ENCODE measurements at places on chromosomes 1 and 21.

GRCh38 chr21:44992608-44993031, 52.8 kb downstream of the SLX9 start:
- DNase-seq: no peak

GRCh38 chr21:21722731-21723130, 724.5 kb downstream of the NCAM2 start:
- no peak for DNase-seq

- no peak for DNase-seq
Observed at GRCh38 chr1:143698016-143698415, 273.8 kb downstream of the FAM72C start.

DNA sequence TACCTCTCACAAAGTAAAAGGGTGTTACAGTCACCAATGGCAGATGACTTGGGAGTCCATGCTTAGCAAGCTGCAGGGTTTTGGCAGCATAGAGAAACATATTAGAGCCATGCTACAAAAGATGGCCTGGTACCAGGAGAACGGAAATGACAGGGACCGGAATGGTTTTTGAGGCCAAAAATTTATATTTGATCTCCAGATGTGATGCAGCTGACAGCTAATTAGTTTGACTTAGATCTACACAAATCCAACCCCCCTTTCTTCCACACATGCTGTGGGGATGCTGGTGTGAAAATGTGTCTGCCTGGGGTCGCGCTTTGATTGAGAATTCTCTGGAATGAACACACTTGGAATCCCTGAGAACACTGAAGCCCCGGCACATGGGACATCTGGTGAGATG, 26.5 kb downstream of the SYF2 start:
- DNase-seq: no peak

GRCh38 chr21:44521928-44522752, 17.9 kb downstream of the KRTAP10-1 start:
- DNase-seq: no peak

DNA sequence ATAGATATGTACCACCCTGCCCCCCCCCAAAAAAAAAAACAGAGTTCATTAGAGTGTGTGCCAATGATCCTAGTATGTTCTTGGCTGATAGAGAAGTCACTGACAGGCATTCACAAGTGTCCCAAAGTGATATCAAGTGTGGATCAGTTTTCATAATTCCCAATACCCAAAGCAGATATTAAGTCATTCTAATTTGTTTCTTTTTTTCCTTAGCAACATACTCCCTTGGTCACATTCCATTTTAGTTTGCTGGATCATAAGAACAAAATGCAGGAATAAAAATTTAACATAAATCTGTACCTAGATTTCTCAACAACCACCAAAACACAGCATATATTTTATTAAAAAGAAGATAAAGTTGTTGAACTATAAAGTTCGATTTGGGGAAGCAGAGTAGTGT, 129.8 kb upstream of the PALMD start:
- DNase-seq: no peak

GRCh38 chr21:33840771-33841170, 74.8 kb downstream of the ATP5PO start:
- no peak for DNase-seq

DNA sequence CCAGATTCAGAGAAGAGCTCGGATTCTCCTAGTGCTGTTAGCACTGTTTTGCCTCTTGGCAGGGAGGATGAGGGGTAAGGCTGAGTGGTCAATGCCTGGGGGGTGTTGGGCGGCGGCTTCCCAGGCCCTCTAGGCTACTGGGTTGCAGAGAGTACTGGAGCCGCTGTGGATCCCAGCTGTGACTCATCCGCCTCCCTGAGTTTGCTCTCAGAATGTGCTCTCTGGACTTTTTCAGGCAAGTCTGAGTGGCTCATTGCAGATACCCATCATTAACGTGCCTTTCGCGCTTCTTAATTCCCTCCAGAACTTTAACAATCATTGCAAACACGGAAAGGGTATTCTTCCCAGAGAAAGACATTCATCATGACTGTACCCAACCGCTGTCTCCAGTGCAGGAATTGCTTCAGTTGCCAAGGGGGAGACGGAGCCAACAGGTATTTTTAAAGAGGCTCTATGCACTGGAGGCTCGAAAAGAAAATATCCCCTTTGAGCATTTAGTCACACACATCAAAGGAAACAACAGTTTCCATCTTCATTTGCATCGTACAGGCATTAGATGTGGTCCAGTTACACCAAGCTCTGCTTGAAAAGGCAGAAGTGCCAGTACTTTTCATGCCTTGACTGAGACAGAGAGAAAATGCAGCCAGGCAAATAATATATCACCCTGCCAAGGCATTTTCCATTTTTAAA, 14.4 kb upstream of the CAMTA1 start:
- no peak for DNase-seq

DNA sequence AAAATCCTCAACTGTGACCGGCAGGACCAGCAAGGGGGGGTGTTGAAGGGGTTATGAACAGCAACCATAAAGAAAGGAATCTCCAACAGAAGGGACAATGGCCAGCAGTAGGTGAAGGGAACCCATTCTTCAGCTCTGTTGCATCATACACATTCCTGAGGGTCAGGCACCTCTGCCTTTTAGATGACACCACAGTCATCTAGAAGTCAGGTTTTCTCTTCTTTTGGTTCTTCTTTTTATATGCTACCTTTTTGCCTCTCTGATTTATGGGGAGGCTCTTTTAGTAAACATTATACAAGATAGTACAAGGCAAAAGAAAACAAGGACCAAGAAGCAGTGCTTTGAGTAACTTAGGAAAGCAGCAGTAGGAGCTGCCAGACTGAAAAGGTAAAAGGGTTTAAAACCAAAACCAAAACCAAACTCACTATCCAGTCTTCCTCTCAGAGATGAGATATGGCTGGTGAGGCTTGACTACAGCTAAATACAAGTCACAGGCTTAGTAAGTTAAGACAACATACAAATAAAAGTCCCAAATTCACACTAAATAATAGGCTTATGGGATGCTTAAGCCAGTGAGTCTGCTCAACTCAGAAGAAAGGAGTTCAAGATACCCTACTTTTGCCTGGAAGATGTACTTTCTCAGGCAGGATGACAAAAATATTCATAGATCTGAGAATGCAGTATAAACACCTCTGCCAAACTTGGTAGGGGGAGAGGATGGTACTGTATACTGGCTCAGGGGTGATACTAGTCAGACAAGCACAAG, 4.1 kb downstream of the TEX38 start:
- no peak for DNase-seq

- no peak for DNase-seq
Observed at GRCh38 chr1:209607795-209608178, 24.3 kb downstream of the CAMK1G start.

DNA sequence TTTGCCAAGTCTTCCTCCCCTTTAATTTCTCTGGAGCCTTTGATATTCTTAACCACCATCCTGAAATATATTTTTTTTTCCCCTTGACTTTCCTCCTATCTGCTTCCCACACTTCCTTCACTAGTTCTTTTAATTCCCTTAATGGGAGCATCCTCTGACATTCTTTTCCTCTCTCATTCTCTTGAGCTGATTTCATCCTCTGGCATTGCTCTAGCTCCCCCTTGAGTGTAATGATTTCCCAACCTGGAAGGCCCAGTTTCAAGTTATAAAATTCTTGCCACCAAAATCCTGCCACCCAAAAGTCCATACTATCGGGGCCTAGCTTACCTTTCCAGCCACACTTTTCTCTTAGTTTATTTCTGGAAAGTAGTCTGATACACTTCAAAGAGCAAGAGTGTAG, 39.5 kb upstream of the UBE2U start:
- DNase-seq: no peak

GRCh38 chr1:89725011-89725370, 92.1 kb downstream of the LRRC8C start:
- no peak for DNase-seq

DNA sequence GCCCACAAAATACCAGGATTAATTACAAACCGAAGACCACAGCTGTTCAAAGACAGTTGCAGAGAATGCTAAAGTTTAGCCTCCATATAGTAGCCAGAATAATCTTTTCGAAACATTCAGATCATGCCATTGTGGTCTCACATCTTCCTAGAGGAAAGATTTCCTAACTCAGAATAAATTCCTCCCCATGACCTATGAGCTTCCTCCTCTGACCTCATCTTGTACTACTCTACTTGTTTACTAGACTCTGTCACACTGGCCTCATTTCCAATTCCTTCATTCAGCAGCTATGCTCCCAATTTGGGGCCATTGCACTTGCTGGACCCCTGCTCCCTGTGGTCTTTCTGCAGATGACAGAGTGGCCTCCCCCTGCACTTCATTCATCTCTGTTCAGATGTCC, 71.8 kb upstream of the LRRC53 start:
- no peak for DNase-seq

- DNase-seq: no peak
Observed at GRCh38 chr1:157115429-157115838, 15.8 kb upstream of the ETV3L start.

GRCh38 chr1:21919520-21919919, 17.6 kb downstream of the HSPG2 start:
- no peak for DNase-seq

DNA sequence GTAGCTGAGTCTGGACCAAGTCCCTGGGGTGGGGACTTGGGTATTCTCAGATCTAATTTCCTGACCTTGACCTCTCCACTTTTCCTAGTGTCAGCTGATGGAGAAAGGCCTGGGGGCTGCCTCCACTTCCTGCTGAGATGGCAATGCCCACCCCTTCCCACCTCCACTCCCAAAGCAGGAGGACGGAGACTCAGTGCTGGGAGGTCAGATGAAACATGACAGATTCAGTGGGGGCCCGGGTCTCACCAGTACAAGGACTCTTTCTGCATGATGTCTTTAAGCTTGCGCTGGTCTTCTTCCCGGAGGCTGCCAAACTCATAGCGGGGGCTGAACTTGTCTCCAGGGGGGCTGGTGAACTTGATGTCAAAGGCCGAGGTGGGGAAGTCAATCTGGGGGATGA, 35.6 kb upstream of the PPP1R15B start:
- DNase-seq: no peak

- no peak for DNase-seq
Observed at GRCh38 chr1:221031458-221032203, 152.4 kb downstream of the HLX start.

- DNase-seq: no peak
Observed at GRCh38 chr1:60759291-60759690, 323.1 kb upstream of the NFIA start.

- DNase-seq: no peak
Observed at GRCh38 chr1:35452106-35452774, 105.0 kb downstream of the KIAA0319L start.

- no peak for DNase-seq
Observed at GRCh38 chr1:40306296-40306695, 10.8 kb downstream of the COL9A2 start.

GRCh38 chr21:31750843-31751242, 18.9 kb upstream of the SCAF4 start:
- DNase-seq: no peak

GRCh38 chr21:26437326-26438009, 135.6 kb downstream of the CYYR1 start:
- DNase-seq: no peak

- no peak for DNase-seq
Observed at GRCh38 chr1:11794446-11795237, 11.1 kb downstream of the MTHFR start.

Measured in CMK (cell line).